ENCODE measurements at places on chromosomes 7 and 10. TPM values are rescaled to one million over a fixed set of nuclear protein-coding genes. Genes with fewer than 3 reads are reported as not detected.

Gene SNX10
- total RNA-seq: 26.4 TPM

Gene HPSE2
- not detected for total RNA-seq

Gene SRRM3
- not detected for total RNA-seq

Gene SFXN3
- 4.0 TPM for total RNA-seq

Gene TCERG1L
- not detected for total RNA-seq

Gene SPDYE9
- total RNA-seq: not detected

Gene ADARB2
- total RNA-seq: 0.31 TPM

Gene COX15
- total RNA-seq: 22.7 TPM

Gene MEIG1
- total RNA-seq: not detected

Gene CC2D2B
- 0.33 TPM for total RNA-seq

Gene TMEM213
- not detected for total RNA-seq

Gene AKR1C4
- 255 TPM for total RNA-seq

Gene ACSM6
- not detected for total RNA-seq

Gene GNAT3
- not detected for total RNA-seq

Gene TRIM24
- total RNA-seq: 15.9 TPM

Gene ACTL6B
- not detected for total RNA-seq

Gene SEC31B
- 9.1 TPM for total RNA-seq

Gene NDUFB2
- total RNA-seq: 125 TPM

Gene BLNK
- total RNA-seq: 47.7 TPM

Gene TMEM140
- total RNA-seq: 33.4 TPM

Gene TMEM106B
- 29.1 TPM for total RNA-seq

Gene C7orf33
- total RNA-seq: not detected

Gene GPER1
- 11.2 TPM for total RNA-seq

Gene PLA2G12B
- total RNA-seq: 59.8 TPM

Gene FGFBP3
- total RNA-seq: 0.22 TPM

Gene MCM7
- total RNA-seq: 16.7 TPM

Gene PDE6C
- not detected for total RNA-seq

Gene HTR7
- total RNA-seq: 0.07 TPM

Gene MYO3A
- 0.04 TPM for total RNA-seq

Gene IL15RA
- 7.1 TPM for total RNA-seq

Gene FFAR4
- 0.19 TPM for total RNA-seq

Gene SDK1
- 0.19 TPM for total RNA-seq

Gene ANKRD61
- not detected for total RNA-seq

Gene RADIL
- not detected for total RNA-seq

Gene ADAM8
- total RNA-seq: 4.4 TPM

Gene PRKAR2B
- total RNA-seq: 1.4 TPM

Gene ZEB1
- total RNA-seq: 14.7 TPM

Gene CPA4
- total RNA-seq: not detected

Gene SFMBT2
- 1.4 TPM for total RNA-seq

Gene ARHGEF35
- total RNA-seq: 6.8 TPM

Gene SYT15B
- total RNA-seq: 0.42 TPM

Gene CDC14C
- not detected for total RNA-seq

Gene GSTO2
- 5.3 TPM for total RNA-seq

Gene STMP1
- total RNA-seq: 14.7 TPM

Gene TASOR2
- 28.1 TPM for total RNA-seq

Gene LEP
- not detected for total RNA-seq

Gene EGR2
- total RNA-seq: 0.93 TPM

Gene COL13A1
- total RNA-seq: 0.22 TPM

Gene ATG9B
- total RNA-seq: not detected

Gene UNC5B
- total RNA-seq: 1.1 TPM

Gene SP4
- total RNA-seq: 2.1 TPM

All from right lobe of liver (tissue), 6 donors.